ENCODE measurements at places on chromosomes 11 and 22.

GRCh38 chr11:18749681-18750319 is 23.8 kb upstream of the IGSF22 start:
- DNase-seq: peak; percentile 33

DNA sequence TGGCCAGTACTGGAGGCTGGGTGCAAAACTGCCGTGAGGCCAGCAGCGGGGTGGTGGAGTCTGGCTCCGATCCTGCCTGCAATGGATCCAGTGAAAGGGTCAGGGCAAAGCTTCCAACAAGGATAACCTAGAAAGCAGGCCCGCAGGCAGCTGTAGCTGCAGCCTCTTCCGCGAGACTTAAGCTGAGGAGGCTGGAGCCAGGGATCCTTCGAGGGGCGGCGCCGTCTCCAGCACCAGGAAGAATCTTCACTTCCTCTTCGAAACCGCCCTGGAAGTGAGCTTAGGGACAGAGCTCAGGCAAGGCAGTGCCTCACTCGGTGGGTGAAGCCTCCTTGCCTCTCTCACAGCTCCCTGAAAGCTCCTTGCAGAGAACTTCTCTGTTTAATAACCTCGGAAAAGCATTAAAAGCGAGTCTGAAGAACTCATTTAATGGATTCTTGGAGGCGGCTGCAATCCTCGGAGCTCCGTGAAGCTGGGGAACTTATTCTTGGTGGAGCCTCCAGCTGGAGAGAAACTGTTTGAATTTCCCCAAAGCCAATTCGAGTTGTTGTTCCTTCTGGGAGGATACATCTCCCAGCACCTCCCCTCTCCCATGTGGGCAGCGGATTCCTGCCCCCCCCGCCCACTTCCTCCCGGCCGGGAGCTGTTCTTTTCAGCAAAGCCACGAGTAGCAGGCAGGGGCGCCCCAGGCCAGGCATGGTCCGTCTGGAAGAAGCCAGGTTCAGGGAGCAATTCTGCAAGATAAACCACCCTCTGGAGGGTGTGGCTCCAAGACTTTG is 169.9 kb downstream of the CTTN start:
- no peak for DNase-seq

GRCh38 chr22:25729016-25729995 is 12.7 kb upstream of the MYO18B start:
- no peak for DNase-seq

- no peak for DNase-seq
These were observed 168.2 kb upstream of the PDGFD start for GRCh38 chr11:104332110-104332509.

GRCh38 chr11:92829121-92829520 is 140.3 kb upstream of the MTNR1B start:
- no peak for DNase-seq

Data from HS-5 (cell line).